WTC11 (cell line): ENCODE measurements at places on chromosomes 6 and 20.

DNA sequence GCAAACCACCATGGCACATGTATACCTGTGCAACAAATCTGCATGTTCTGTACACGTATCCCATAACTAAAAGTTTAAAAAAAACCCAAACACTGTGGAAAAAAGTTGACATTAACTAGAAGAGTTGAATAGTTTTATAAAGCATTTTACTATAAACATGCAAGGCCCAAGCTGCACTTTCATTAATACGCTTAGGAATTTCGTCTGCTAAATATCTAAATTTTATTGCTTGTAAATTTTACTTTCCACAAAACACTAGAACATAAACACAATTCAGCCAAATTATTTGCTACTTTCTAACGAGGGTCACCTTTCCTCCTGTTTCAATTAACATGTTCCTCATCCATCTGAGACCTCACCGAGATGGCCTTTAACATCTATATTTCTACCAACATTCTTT is 74.4 kb upstream of the MAN1A1 start:
- no peak for DNase-seq

DNA sequence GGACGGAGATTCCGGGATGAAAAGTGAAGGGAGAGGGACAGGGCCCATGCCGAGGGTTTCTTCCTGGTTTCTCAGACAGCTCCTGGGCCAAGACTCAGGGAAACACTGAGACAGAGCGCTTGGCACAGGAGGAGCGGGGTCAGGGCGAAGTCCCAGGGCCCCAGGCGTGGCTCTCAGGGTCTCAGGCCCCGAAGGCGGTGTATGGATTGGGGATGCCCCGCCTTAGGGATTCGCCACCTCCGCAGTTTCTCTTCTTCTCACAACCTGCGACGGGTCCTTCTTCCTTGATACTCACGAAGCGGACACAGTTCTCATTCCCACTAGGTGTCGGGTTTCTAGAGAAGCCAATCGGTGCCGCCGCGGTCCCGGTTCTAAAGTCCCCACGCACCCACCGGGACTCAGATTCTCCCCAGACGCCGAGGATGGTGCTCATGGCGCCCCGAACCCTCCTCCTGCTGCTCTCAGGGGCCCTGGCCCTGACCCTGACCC is 55.0 kb upstream of the HLA-A start:
- DNase-seq, result peak; percentile 52

- no peak for DNase-seq
Observed at GRCh38 chr20:12870588-12870987, 138.2 kb upstream of the SPTLC3 start.

DNA sequence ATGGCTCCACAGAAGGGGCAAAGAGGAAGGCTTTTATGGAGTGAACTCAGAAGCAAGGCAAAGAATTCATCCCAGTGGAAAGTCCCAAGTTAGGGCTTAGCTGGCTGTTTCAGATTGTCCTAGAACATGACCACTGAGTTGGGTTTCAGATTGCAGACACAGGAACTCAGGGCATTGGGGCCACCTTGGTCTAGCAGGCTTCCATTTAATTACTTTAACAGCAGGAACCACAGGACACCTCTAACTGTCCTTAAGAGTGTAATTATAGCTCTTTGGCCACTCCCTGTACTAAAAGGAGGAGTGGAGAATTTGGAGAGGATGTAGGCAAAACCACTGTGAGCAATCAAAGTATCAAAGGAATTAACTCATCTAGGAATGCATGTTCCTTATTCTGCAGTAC is 150.6 kb upstream of the AGPAT4 start:
- no peak for DNase-seq

DNA sequence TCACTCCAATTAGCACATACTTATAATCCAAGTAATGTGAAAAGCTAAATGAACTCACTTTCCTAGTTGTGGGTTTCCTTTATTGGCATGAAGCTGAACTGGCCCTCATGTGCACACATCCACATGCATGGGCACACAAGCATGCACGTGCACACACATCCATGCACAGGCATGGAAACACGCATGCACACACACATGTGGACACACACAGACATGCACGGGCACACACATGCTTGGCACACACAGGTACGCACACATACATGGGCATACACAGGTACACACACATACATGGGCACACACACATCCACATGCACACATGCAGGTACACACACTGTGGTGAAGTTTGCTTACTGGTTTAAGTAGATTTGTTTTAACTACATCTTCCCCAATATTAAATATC is 23.8 kb downstream of the SYNDIG1 start:
- DNase-seq, result no peak

DNA sequence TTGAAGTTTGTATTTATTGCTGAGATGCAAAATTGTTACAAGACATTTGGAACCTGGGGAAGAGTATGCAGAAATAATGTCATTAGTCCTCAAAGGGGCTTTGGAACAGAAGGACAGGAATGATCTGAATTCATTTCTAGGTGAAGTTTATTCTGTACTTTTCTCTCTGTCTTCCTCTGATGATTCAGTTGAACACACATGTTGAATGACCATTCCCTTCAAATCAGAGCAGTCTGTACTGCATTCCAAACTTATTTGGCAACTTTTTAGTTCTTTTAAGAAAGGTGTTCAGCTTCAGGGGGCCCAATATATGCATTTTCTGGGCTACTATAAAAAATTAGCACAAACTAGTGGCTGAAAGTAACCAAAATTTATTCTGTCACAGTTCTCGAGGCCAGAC is 213.9 kb upstream of the LAMP5 start:
- DNase-seq, result no peak

- DNase-seq, result no peak
Observed at GRCh38 chr20:6668546-6668945, 98.9 kb upstream of the BMP2 start.

GRCh38 chr20:20695250-20695816 is 17.1 kb downstream of the RALGAPA2 start:
- DNase-seq, result no peak

DNA sequence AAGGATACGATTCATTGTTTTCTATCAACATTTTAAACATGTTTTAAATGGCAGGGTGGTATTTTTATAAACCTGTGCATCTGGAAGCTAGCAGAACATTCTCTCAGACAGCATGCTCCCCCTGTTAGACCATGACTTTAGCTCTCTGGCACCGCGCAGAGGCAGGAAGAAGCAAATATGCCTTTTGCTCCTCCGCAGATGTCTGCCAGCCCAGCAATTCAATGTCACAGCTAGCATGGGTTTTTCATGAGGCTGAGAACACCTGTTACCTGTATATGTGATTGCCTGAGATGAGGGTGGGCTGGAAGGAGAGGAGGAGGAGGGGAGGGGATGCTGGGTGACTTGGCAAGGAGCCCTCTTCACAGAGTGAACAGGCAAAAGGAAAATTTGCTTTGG is 6.7 kb downstream of the MTCH1 start:
- no peak for DNase-seq

DNA sequence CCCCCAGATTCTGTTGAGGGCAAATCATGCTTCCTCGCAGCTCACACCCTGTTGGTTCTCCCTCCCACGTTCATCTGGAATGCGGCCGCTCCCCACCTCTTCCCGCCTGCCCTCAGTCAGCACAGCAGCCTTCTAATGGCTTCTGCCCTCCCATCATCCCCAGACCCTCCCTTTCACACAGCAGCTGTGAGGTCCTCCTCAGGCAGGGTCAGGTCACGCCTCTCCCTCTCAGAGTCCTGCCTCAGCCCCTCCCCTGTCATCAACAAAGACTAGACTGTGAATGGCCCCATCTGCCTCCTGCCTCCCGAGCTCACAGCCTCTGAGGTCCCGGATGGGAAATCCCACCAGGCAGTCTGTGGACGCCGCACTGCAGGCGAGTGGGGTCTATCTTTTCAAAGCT is 7.9 kb upstream of the BHLHE23 start:
- peak; percentile 74 for DNase-seq

DNA sequence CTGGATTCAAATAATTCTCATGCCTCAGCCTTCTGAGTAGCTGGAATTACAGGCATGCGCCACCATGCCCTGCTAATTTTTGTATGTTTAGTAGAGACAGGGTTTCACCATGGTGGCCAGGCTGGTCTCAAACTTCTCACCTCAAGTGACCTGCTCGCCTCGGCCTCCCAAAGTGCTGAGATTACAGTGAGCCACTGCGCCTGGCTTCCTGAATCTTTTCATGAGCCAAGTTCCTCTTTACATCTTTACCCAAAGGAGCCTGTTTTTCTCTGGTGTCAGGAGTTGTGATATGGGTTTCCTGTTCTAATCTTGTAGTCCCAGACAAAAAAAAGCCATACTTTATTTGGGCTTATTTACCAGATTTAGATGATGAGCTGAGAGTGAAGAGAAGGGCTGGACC is 34.4 kb downstream of the PCNA start:
- DNase-seq, result no peak

- DNase-seq, result peak; percentile 38
Observed at GRCh38 chr6:84078335-84078734, 44.8 kb downstream of the MRAP2 start.

DNA sequence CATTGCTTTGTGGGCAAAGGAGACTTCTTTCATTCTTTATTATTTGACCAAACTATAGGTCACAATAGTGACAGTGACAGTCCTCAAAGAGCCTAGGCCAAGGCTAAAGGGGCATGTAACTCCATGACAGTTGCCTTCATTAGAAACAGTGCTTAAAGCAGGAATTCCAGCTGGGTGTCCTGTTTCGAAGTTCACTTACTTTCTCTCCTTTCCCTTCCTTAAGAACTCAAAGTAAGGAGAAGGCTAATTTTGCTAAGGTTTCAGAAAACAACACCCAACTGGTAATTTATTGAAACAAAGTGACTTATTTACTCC is 48.1 kb upstream of the HEY2 start:
- no peak for DNase-seq

GRCh38 chr20:35302421-35303335 is 10.5 kb upstream of the FAM83C start:
- no peak for DNase-seq

- no peak for DNase-seq
Observed at GRCh38 chr20:3398681-3399252, 8.7 kb downstream of the DNAAF9 start.

DNA sequence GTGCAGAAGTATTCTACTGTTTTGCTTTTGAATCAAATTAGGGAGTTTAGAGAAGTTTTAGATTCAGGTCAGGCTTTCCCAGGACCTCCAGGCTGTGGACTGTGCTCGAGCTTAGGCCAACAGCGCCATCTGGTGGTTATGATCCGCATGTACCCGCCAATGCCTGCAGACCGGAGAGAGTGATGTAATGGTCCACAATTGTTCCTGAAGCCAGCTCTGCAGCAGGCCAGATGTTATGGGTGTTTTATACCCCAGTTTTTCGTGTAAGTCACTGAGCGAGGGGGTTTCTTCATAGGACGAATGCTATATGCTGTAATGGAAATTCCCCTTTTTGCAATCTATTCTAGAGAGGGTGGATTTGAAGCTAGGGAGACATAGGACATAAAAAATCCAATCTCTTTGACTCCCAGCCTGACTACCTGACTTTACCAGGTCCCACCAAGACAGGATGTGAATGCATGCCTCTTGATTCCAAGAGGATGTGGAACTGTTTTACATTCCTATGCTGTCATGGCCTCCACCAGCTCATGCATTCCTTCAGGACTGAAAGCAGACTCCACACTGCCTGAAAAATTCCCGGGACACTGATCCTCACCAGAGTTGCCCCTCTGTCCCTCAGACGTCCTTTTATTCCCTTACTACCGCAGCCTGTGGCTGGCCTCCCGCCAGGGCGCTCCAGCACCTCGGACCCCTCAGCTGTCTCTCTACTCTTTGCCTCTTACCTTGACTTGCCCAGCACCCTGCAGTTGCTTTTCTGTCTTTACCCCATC is 41.2 kb upstream of the LY86 start:
- peak; percentile 94 for DNase-seq

DNA sequence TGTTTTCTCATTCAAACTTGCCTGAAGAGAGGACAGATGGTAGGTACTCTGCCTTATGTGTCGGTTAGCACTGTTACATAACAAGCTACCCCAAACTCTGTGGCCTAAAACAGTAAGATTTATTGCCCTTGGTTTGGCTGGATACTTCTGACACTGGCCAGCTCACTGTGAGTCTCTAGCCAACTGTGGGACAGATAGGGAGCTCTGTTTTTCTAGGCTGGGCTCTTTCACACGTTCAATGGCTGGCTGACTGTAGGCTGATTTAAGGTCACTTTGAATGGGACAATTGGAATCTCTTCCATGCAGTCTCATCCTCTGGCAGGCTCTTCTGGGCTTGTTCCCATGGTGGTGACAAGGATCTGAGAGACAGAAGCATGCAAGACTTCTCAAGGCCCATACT is 39.4 kb upstream of the JAG1 start:
- DNase-seq, result no peak

DNA sequence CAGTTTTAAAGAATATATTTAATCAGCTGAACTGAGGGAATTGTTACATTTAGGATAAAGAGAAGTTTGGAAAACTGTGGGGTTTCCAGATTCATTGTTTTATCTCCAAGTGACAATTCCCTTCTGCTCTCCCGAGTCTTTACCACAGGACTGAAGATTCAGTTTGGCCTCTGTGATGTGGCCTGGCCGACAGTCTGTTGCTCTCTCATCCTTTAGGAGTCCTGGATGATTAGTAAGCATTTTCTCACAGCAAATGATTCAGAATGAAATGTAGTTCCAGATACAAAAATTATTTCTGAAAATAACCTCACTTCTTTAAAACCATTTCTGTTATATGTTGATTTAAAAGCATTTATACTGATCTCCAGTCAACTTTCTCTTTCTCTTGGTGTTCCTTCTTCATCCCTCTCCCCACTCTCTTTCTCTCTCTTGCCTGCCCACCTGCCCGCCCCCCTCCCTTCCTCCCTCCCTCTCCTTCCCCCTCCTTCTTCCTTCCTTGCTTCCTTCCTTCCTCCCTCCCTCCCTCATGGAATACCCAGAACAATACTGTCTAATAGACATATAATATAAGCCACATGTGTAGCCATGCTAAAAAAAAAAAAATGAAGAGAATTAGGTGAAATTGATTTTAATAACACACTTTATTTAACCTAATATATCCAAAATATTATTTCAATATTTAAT is 254.9 kb downstream of the PRL start:
- no peak for DNase-seq

DNA sequence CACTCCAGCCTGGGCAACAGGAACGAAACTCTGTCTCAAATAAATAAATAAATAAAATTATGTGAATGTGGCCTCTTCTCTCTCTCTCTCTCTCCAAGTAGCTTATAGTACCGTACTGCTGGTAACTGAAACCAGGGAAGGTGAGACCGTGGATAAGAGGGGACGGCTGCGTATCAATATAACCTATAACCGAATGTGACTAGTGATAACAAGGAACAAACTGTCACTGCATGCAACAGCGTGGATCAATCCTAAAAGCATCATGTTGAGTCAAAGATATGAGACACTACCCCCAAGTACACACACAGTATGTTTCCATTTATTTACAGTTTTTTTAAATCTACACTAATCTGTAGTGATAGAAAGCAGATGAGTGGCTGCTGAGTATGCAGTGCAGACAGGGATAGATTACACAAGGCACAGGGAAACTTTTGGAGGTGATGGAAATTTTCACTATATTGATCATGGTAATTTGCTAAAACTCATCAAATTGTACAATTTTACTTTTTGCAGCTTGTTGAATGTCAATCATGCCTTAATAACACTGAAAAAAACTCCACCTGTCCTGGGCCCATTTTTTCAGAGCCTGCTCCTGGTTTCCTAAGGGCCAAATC is 121.4 kb upstream of the ARMC2 start:
- no peak for DNase-seq
